ENCODE measurements at places on chromosomes 1 and 21.

GRCh38 chr1:67339623-67340343, 32.1 kb downstream of the IL12RB2 start:
- DNase-seq: no peak

DNA sequence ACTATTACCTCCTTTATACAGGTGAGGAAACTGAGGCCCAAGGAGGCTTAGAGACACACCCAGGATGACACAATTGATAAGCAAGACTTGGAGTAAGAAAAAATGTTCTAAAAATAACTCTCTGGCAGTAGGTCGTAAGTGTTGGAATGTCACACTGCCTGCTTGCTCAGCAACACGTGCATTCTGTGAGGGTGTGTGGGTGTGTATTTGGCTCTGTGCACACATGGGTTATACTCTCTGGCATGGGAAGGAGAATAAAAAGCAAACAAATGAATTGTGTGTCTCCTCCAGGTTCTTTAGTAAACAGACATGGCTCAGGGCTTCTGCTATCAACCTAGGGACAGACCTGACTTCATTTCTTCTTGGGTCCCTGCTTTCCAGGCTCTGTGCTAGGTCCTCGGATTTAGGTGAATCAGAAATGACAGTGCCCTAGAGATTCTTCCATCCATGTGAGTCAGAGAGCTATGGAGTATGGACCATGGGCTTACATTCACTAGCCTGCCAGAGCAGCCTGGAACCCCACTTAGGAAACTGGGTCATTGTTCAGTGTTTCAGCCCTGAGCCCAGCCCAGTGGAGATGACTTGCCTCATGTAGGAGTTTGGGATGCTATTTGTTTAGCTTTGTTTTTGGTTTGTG, 72.4 kb downstream of the ELAVL4 start:
- DNase-seq: no peak

- no peak for DNase-seq
These were observed 227.2 kb downstream of the DPYD start for GRCh38 chr1:97693601-97694000.

GRCh38 chr1:166069390-166069789, 97.4 kb downstream of the FAM78B start:
- DNase-seq: no peak

DNA sequence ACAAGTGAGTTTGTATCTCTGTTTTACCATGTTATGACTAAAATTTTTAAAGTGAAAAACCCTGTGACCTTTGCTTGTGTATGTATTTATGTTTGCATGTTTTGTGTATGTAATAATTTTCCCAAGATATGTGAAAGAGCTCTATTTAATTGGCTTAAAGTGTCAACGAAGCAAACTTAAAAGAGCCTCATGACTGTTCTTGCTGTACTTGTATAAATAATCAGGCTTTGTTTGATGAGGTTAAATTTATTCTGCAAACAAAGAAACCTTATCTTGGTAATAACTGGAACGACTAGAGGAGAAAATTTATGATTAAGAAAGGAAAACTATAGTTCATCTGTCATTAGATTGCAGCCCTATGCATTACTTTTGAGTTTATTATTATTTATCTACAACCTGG, 6.6 kb downstream of the GBP7 start:
- DNase-seq: no peak

GRCh38 chr1:61174060-61174795, 91.9 kb downstream of the NFIA start:
- DNase-seq: no peak
